Vagina (tissue), 2 donors: ENCODE measurements at places on chromosomes 3 and 15. TPM values are rescaled to one million over a fixed set of nuclear protein-coding genes. Genes with fewer than 3 reads are reported as not detected.

- H3K36me3 ChIP-seq = no peaks in the 10 kb centered on the region
- DNase-seq = peak; percentile 70
- no peak overlapping the region for H3K27ac ChIP-seq
- H3K4me1 ChIP-seq = peaks cover 20% of the 10 kb centered on the region
- H3K27me3 ChIP-seq = no peaks in the 10 kb centered on the region
Measured at GRCh38 chr3:193776626-193777358, 183.8 kb downstream of the OPA1 start.

DNA sequence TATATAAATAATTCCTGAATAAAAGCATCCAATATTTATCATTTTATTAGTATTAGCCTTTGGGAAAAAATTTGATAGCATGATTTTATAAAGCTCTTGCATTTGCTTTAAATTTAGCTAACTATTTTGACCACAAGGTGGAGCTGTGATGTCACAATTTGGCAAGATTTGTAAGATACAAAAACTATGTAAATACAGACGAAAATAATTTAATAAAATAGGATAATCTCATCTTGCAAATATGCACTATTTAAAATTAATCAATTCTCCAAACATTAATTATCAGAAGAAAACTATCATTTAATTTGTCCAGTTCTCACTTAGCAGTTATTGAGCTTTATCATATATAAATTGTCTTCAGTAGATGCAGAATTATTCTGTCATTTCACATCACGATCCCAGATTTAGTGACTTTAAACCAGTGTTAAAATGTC lies 95.4 kb downstream of the PLOD2 start:
- peaks cover 4% of the 10 kb centered on the region for H3K4me1 ChIP-seq
- no peaks in the 10 kb centered on the region for H3K36me3 ChIP-seq
- H3K27me3 ChIP-seq = no peaks in the 10 kb centered on the region
- H3K27ac ChIP-seq = no peak overlapping the region

DNA sequence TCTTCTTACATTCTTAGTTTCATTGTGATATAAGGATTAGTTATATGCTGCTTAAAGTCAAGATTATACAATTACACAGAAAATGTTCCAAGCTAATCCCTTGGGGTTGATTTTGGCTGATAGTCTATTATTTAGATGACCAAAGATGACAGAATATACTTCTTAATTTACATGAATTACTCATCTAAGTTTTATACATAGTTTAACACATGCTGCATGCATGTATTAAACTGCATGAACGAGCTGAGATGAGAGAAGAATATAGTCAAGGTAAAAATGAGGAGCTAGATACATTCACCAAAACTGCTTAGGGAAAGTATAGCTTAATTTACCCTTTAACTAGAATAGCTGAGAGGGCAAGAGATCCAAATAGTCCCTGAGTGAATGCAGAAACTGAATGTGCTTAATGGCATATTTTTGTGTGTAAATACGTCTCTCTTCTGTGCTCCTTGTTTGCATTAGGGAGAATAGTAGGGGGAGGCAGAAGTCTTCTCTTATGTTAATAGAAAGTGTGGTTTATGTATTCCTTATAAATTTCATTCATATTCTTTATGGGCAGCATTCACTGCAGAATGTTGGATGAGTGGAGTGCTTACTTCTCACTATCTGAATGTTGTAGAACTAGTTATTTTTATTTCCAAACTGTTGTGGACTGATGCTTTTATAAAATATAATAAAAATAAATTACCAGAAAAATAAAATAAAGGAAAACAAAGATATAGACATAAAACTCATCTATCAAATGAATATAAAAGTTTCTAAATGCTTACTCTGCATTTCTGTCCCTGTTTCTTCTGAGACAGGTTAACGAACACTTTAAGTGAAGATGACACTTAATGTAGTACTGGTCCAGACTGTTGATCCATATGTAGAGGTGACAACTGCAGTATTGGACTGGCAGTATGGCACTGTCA lies 327.8 kb downstream of the RBMS3 start:
- no peak overlapping the region for H3K27ac ChIP-seq
- H3K4me3 ChIP-seq = no peak overlapping the region
- no peak for DNase-seq
- no peaks in the 10 kb centered on the region for H3K36me3 ChIP-seq

DNA sequence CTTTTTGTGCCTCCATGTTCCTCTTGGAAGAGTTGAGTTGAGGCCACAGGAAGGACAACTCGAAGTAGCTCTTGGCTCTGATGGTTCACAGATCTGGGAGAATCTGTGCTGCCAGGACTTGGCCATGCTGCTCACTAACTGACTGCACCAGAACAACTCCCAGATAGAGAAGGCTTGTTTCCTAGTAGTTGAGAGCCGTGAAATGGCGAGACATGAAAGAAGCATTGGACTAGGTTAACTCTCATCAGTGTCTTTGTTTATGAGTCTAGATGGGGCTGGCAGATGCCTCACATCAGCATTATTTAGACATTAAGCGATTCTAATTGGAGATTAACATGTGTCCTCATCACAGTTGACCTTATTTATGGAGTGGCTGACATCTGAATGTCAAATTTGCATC lies 92.9 kb upstream of the AGBL1 start:
- no peaks in the 10 kb centered on the region for H3K27me3 ChIP-seq
- H3K36me3 ChIP-seq = no peaks in the 10 kb centered on the region
- H3K4me1 ChIP-seq = no peaks in the 10 kb centered on the region

HCLS1 gene
- total RNA-seq = 35.4 TPM

SNRPN gene
- 79.6 TPM for total RNA-seq

ITGA11 gene
- 15.5 TPM for total RNA-seq
